ENCODE measurements at places on chromosomes 11 and 22.

DNA sequence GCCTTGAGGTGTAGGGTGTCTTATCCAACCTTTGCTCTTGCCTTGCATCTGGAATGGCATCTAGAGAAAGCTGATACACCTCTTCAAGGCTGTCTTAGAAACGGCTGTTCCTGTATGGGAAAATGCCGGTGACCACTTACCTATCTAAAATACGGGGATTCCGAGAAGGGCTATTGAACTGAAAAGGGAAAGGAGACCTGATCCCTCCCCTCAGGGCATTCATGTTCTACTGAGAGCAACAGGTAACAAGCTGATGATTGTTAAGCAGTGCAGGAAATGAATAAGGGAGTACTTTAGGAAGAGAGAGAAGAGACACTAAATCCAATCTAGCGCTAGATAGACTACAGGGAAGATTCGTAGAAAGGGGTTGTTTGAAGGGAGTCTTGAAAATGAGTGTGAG, 1388.1 kb downstream of the FAM181B start:
- DNase-seq: no peak

DNA sequence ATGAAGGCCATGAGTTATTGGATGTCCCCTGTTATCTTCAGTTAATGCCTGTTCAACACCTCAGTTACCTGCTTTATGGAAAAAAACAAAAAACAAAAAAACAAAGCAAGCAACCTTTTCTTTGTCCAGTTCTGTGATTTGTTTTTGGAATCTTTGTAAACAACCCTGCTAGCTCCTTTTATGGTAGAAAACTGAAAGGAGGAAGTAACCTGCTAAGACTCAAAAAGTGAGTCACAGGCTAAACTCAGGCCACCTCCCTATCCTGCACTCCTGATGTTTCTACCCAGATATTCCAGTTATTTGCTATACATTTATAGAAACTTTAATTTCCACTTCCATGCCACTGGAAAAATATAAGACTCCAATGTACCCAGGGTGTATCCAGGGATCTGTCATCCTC, 20.6 kb upstream of the TLCD5 start:
- no peak for DNase-seq

- no peak for DNase-seq
These were observed 65.4 kb upstream of the CRTAM start for GRCh38 chr11:122772945-122773344.

GRCh38 chr11:35723493-35723892, 60.9 kb downstream of the TRIM44 start:
- no peak for DNase-seq

GRCh38 chr22:37018815-37019308, 385 bp downstream of the TST start:
- DNase-seq: no peak

DNA sequence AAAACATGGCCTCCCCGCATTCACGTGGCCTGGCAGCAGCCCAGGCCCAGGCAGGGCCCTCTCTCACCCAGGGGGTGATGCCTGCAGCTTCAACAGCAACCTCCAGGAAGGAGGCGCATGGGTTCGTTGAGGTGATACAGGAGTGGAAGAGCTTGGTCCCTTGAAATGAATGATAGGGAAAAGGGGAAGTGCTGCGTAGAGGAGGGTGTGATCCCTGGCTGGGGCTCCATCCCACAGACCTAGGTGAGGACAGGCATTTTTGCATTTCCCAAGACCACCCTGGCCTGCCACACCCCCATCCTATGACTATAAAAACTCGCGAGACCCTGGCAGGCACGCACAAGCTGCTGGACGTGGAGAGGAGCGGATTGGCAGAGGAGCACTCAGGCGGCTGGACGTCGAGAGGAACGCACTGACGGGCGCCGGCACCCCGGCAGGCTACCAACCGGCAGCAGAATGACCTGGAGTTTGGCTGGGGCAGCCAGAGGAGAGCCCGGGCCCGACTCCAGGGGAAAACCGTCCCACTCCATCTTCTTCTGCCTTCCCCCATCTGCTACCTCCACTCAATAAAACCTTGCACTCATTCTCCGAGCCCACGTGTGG, 32.6 kb downstream of the RTN4R start:
- no peak for DNase-seq

- DNase-seq: no peak
These were observed 2.1 kb upstream of the DMC1 start for GRCh38 chr22:38572065-38572464.

DNA sequence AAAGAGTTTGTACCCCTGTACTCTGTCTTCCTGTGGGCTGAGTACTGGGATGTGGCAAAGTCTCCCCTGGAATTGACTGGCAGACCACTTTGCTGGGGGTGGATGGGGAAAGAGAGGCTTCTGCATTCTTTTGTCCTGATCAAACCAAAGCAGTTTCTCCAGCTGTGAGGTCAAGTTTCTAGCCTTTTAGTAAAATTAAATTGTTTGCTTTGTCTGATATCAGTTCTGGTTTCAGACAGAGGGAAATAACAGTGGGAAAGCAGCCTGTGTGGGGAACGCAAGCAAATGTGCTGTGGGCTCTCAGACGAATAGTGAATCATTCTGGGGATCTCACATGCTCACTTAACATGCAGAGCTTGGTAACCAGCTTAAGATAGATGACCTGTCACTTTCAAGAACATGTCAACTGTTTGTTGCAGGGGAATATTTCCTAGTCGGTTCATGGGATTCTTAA, 151.6 kb downstream of the FAT3 start:
- DNase-seq: no peak

DNA sequence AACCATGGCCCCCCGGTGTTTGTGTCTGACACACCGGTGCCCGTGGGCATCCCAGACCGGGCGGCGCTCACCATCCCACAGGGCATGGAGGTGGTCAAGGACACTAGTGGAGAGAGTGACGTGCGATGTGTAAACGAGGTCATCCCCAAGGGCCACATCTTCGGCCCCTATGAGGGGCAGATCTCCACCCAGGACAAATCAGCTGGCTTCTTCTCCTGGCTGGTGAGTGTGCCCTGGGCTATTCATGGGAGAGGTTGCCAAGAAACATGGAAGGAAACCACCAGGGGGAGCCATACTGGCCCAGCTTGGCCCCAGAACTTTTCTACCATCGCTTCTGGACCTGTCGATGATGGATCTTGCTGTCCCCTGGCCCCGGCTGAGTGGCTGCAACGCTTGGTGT, 36.5 kb downstream of the PRDM11 start:
- no peak for DNase-seq

GRCh38 chr22:44286646-44287045, 26.1 kb downstream of the SHISAL1 start:
- no peak for DNase-seq

DNA sequence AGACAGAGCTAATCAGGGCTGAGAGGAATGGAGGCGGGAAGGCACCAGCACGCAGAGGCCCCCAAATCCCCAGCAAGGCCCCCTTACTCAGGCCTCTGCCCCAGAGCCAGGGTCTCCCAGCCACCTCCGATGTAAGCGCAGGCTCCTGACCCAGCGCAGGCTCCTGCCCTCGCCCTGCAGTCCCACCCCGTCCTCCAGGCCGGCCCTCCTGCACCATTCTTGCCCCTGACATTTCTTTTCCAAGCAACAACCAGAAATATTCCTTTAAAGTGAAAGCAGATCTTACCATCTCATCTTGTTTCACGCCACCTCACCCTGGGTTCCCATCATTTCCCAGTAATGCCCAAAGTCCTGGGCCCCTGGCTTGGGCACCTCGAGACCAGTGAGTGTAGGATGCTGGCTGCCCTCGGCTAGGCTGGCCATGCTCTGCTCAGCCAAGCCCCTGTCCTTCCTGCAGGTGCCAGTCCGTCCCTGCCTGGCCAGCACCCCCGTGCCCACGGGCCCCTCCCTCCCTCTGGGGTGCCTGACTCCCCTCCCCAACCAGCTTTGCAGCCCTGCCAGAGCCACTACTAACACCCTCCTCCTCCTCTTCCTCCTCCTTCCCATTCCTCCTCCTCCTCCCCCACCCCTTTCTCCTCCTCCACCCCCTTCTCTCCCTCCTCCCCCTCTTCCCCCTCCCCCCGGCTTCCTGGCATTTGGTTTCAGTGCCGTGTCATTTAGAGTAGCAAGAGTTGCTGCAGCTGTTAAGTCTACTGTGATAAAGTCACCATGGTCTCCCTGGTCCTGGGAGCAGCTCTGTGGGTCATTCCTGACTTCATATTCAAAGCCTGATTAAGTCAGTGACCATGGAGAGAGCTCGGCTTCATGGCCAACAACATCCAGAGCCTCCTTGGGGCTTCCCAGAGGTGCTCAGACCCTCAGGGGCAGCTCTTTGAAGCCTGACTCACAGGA, 78.7 kb downstream of the PIWIL3 start:
- no peak for DNase-seq

- no peak for DNase-seq
These were observed 64.3 kb upstream of the CHRM4 start for GRCh38 chr11:46455834-46456233.

GRCh38 chr11:58928691-58929090, 10.6 kb upstream of the GLYATL1 start:
- no peak for DNase-seq

GRCh38 chr11:47271961-47272661, 2.2 kb downstream of the MADD start:
- DNase-seq: no peak

GRCh38 chr22:21727159-21727558, 8.4 kb downstream of the YPEL1 start:
- DNase-seq: no peak

DNA sequence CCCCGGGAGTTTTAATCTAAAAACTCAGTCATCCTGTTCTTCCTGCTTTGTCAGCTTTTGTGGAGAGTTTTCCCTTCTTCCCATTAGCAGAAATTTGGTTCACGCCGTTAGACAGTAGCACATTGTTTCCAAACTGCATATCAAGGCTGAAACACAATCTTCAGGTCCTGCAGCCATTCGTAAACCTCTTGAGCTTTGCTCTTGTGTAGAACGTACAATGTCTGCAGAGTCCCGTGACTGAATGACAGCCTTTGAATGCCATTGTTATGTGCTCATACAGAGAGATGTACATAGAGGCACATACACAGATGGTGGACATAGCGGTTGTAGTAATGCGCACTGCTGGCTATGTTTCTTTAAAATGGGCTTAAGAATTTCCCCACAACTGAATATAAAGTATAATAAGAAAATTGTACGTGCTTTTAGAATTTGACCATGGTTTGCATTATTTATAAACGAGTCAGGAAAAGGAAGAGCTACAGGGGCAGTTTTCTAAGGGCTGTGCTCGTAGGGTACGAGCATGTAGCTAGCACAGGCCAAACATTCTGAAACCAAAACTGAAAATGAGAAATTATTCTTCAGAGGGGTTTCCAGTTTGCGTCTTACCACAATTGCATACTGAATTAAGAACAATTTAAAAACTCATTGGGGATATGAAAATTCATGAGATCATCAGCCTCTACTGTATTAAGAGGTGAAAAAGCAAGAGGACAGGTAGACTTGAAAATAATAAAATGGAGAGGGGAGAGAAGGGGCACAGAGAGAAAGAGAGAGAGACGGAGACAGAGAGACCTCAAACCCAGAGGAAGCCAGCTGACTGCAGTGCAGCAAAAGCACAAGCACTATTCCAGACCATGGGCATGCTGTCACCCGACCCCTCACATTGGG, 310.1 kb downstream of the CADM1 start:
- no peak for DNase-seq

- no peak for DNase-seq
These were observed 65.7 kb upstream of the LMO1 start for GRCh38 chr11:8329336-8329735.

DNA sequence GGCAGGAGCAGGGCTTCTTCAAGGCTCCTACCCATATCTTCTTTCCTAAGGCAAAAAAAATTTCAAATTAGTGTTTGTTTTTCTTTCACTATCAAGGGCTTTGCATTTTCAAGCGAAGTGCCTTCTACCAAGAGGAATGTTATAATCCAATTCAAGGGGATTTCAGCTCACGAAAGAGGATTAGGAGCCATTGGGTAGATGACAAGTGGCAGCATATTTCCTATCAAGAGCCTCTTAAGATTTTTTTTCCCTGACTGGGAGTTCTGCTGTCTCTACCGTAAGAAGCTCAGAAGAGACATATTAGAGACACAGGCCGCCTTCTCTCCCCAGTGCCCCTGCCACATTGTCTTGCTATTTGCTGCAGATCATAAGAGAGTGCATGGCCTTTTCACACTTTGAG, 55.9 kb upstream of the BMAL1 start:
- no peak for DNase-seq

DNA sequence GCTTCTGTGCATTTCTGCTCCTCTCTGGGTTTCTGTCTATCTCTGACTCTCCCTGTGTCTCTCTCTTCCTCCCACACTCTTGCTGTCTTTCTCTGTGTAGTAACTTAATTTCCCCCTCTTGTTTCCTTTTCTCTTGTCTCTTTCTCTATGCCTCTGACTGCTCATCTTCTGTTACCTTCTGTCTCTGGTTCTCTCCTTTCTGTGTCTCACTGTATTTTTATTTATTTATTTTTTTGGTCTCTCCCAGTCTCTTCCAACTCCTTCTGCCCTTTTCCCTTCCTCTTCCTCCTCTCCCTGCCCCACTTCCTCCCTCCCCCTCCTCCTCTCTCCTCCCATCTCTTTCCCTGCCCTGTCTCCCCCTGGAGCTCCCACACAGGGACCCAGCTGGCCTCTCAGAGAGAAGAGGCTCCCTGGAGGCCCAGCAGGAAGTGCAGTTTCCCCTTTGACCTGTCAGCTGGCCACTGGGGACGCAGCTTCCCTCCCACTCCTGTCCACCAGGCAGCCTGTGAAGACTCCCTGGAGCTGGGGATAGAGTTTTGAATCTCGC, 38.3 kb upstream of the MYH9 start:
- no peak for DNase-seq
